ENCODE measurements at places on chromosomes 4 and X. TPM values are rescaled to one million over a fixed set of nuclear protein-coding genes. Genes with fewer than 3 reads are reported as not detected.

MAPK10 gene
- not detected for total RNA-seq

DCAF12L2 gene
- total RNA-seq, result not detected

HSFX1 gene
- total RNA-seq, result 1.2 TPM

ETDA gene
- not detected for total RNA-seq

GRIA2 gene
- not detected for total RNA-seq

BEND2 gene
- not detected for total RNA-seq

TRIM2 gene
- total RNA-seq, result 0.42 TPM

HTN3 gene
- total RNA-seq, result not detected

CCNG2 gene
- 19.1 TPM for total RNA-seq

UGT2B17 gene
- not detected for total RNA-seq

HMX1 gene
- not detected for total RNA-seq

TMEM144 gene
- total RNA-seq, result 0.39 TPM

SHISA3 gene
- 0.10 TPM for total RNA-seq

MCUB gene
- 82.3 TPM for total RNA-seq

RAPGEF2 gene
- total RNA-seq, result 33.0 TPM

PNMA5 gene
- total RNA-seq, result 0.37 TPM

NUDT10 gene
- total RNA-seq, result 0.12 TPM

ITM2A gene
- total RNA-seq, result 131 TPM
